ENCODE measurements at places on chromosomes 2 and 18.

GRCh38 chr2:168751104-168751740, 51.2 kb upstream of the NOSTRIN start:
- no peak for DNase-seq

DNA sequence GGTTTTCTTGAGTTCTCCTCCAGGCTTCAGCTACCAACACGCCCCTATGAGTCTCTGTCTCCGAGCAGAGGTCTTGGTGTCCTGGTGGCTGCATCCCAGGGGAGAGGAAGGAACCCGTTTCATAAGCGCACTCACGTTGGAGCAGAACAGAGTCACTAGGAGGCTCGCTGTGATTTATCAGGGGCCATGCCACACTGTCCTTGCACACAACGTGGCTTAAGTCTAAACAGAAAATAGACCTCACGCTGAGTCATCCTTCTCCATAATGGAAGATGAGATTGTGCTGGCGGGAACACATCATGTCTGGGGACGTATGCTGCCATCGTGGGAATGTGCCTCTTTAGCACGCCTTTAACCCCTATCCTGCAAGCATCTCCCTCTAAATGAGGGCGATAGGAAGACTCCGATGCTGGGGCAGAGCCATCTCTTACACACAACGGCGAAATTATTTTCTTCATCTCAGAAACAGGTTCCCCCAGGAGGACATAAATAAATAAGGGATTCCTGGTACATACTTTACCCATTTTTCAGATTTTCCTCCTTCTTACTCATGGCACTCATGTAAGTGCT, 211.4 kb downstream of the KLHL29 start:
- DNase-seq: no peak

- no peak for DNase-seq
Measured at GRCh38 chr2:38613126-38613848, 10.6 kb upstream of the HNRNPLL start.

DNA sequence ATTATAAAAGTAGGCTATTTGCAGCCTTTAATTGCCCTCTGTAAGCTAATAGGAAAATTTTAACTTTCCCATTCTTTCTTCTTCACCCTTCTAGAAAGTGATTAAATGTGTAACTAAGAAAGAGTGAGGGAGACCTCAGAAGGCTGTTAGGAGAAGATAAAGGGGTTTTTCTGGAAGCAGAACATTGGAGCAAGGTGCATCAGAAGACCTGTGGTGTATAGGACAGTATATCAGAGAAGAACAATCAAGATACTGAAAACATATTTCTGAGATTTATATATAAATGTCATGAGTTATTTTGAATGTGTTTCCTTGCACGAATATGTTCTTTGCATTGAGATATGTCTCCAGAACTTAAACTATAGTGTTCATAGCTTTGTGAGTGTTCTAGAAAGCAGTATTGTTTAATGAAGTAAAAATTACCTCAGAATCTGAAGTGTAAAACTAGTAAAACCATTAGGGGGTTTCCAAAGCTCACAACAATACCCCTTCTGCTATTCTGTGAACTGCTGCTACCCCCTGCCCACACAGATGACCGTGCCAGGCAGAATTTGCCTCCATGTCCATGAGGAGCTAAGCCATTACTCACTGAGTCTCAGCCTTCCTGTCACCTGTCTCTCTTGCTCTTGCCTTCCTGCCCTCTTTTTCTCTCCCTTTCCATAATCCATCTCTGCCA, 537.9 kb downstream of the EPHA4 start:
- no peak for DNase-seq

DNA sequence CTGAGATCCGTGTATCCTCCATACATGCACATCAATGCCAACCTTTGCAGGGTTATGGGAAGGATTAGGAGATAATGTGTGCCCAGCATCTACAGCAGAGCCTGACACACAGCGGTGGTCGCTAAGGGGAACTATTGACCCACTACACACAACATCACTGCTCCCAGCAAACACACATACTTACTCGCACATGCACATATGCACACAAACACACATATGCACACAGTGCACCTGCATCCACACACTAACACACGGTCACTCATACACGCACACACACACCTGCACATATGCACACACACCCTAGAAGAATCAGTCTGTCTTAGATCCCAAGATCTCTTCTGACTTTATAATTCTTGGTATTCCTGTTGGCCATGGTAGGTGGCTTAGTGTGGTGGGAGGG, 118.3 kb downstream of the GYPC start:
- DNase-seq: no peak

- DNase-seq: no peak
Measured at GRCh38 chr18:13890761-13891361, 24.5 kb downstream of the MC2R start.

- peak; percentile 58 for DNase-seq
Measured at GRCh38 chr2:177148477-177149154, 64.0 kb upstream of the HNRNPA3 start.

DNA sequence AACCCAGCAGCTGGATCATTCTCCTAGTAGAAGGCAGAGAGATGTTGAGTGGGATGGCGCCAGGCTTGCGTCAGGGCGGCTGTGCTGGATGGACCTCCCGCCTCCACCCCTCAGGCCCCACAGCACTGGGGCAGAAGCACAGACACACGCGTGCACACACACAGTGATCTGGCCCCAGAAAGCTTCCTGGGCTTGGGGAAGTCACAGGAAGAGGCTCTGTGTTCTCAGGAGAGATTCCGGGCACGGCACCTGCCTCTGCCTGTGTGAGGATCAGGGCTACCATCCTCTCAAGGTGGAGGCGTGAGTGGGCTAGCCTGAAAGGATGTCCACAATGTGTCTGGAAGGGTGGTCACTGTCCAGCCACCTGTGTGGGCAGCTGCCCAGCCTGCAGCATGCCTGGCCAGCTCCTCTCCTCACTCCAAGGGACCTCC, 229.8 kb upstream of the HS6ST1 start:
- DNase-seq: no peak

DNA sequence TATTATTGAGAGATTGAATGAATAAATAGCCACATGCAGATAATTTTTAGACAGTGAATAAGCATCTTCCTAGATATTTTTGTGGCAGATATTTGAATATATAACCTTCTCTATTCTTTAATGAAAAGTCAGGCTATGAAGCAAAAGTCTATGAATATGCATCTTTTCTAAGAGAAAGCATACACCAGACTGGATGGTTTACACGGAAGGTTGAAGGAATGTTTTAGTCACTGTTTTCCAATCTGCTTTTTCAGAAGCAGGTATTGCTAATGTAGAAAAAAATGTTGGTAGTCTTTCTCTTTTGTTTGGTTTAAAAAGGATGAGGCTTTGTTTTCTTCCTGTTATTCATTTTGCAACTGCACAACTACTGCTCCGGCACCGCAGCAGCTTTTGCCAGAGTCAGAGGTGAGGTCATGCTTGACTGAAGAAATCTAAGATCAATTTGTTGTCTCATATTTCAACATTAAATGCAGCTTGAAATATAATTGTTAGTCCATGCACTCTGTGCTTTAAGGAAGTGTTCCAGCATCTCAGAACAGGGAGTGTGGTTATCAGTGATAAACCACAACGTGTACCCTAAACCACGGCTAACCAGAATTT, 1540.8 kb upstream of the PIK3C3 start:
- no peak for DNase-seq

GRCh38 chr2:96145036-96145847, at the start of gene DUSP2:
Gene DUSP2 (minus strand): TSS chr2:96145440. CDS start chr2:96145354, 86 bp downstream.
- DNase-seq: no peak

DNA sequence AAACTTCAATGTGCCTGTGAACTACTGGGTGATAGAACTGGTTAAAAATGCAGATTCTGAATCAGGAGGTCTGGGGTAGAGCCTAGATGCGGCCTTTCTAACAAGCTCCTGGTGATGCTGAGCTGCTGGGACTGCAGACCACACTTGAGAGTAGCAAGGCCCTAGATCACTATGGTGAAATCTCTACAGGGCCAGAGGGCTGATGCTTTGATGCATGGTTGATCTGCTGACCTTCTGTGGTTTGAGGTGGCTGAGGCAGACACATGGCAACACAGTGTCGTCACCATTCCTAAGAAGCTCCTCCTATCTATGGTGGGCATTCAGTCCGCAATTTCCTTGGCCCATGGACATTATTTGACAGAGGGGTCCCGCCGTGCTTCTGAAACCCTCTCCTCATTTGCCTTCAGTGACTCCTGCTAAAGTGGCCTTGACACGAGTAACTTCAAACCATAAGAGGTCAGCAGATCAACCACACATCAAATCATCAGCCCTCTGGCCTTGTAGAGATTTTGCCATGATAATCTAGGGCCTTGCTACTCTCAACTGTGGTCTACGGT, 19.8 kb downstream of the CCDC68 start:
- no peak for DNase-seq

DNA sequence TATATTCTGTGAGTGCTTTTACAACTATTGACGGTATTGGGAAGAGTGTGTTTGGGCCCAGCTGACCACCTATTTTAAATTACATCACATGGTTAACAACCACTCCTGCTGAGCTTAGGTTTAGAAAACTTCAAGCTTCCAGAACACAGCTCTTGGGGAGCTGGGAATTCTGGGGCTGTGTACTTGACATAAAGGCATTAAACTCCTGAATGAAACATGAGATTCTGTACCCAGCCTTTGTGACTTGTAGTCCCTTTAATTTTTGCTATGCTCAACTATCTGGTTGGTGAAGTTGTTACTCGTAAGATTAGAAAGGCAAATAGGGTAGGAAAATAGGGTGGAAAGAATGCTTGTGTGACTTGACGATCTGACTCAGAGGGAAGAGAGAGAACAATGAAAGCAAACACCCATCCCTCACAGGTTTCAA, 66.9 kb downstream of the LTBP1 start:
- no peak for DNase-seq

DNA sequence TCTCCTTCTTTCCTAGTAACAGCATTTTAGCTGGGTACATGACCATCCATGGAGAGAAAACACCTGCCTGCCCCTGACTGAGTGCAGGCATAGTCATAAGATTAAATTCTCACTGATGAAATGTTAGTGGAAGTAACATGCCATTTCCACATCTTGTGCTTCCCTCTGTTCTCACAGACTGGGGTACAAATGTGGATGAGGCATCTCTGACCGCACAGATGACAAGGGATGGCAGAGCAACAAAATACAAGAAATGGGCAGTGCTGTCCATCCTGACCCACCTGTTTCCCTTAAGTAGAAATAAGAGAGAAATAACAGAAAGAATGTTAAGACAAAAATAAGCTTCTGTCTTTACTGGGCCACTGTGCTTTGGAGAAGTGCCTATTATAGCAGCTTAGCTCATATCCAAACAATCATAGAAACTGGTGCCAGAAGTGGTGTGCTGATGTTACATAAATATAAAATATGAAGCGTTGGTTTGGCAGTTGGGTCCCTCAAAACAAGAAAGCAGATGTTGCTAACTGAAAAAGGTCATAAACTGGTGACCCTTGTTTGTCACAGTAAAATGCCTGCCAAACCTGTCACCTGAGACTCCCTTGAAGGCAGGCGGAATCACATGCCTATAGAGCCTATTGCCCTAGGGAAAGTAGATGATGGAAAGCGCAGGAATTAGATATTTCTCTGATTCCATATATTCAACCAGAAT, 72.4 kb upstream of the CCDC150 start:
- no peak for DNase-seq

DNA sequence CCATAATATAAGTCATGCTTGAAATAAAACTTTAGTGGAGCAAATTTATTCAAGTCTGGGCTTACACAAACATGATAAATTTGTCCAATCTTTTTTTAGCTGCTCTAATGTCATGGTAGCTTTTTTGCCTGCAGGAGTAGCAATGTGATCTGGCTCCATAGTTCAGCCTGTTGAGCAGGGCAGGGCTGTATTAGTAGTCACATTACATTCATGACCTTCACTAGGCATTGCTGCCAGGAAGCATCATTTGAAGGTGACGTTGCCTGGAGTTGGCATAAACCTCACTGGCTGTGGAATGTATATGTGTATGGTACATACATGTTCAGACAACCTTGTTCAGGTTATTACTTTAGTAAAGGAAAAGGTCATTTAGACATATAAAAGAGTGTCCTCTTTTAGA, 76.6 kb downstream of the CCDC85A start:
- no peak for DNase-seq

DNA sequence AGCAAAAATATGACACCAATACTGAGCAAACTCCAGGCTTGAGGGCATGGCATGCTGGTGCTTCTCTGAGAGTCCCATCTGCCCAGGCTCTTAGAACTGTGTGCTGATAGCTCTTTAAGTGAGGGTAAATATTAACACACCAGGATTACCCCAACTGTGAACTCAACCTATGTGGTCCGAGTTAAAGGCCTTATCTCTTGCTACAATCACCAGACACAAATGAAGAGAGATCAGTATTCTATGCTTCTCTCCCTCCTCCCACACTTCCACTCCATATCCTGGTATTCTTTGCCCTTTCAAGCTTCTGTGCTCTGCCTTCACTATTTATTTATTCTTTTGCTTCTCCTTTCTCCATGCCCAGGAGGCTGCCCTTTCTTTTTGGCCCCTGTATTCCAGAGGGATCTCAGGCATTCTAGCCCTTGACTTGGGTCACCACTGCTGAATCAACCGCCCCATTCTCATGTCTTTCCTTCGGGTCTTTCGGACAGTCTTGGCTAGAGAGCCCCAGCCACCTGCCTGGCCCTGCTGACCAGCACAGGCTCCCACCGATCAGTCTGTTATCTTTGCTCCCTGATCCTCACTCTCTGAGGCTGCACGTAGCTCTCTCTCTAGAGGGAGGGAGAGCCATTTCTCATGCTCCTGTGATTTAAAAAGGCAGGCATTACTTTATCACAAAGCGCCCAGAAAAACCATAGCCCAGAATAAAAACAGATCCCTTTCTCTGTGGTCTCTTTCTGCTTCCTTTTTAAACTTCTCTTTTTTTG, 17.2 kb upstream of the HK2 start:
- DNase-seq: peak; percentile 37

DNA sequence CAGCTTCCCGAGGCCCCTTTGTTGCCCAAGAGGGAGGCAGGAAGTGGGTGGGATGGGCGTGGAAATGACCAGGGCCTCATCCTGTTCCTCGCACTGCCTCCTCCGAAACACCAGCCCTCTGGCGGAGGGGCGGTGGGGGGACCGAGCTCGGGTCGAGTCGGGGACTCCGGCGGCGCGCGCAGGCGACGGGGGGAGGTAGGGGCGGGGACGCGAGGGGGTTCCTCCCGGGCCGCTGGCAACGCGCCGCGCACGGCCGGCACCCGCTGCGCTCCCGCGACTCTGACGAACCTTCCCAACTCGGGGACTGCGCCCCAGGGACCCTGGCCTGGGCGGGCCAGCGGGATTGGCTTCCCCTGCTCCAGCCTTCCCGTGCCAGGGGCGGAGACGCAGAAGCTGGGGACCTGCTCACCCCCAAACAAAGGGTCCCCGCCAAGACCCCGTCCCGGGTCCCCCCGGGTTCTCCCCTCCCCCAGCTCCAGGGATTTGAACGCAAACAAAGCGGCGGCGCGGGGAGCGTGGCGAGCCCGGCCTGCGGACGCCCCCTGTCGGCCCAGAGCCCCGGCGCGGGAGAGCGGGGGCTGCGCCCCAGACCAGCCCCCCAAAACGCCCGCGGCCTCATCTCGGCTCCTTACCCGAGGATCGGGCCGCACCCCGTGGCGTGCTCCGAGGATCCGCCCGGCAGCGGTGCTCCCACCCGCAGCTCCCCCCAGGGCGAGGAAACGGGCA, 1.2 kb downstream of the SEMA4C start:
- peak; percentile 99 for DNase-seq

- no peak for DNase-seq
Measured at GRCh38 chr2:181841079-181841478, 50.5 kb upstream of the ITPRID2 start.

All from HuH-7 (cell line).